ENCODE measurements at places on chromosomes 5 and 9. TPM values are rescaled to one million over a fixed set of nuclear protein-coding genes. Genes with fewer than 3 reads are reported as not detected.

- no peak for DNase-seq
These were observed 10.6 kb upstream of the EXOC3 start for GRCh38 chr5:432201-432927.

Gene PCDHGA7
- total RNA-seq: 3.5 TPM

- no peak for DNase-seq
These were observed 5.5 kb downstream of the OTULIN start for GRCh38 chr5:14669975-14670374.

Gene CDKN2B-AS1
- total RNA-seq: 9.5 TPM

- DNase-seq: peak; percentile 93
These were observed 144.7 kb upstream of the LRRTM2 start for GRCh38 chr5:139019880-139020279.

GRCh38 chr5:88021141-88021540, 247.5 kb downstream of the TMEM161B start:
- no peak for DNase-seq

DNA sequence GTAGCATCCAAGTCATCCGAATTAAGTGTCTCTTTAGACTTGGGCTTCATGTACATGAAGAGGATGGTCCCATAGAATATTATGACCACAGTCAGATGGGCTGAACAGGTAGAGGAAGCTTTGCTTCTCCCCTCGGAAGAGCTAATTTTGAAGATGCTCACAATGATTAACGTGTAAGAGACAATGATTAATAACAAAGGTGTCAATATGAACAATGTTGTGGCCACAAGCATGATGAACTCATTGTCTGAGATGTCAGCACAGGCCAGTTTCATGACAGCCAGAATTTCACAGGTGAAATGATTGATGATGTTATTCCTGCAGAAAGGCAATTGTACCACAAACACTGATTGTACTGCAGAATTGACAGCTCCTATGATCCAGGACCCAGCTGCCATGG, 626 bp downstream of the OR13C2 start:
- DNase-seq: no peak

DNA sequence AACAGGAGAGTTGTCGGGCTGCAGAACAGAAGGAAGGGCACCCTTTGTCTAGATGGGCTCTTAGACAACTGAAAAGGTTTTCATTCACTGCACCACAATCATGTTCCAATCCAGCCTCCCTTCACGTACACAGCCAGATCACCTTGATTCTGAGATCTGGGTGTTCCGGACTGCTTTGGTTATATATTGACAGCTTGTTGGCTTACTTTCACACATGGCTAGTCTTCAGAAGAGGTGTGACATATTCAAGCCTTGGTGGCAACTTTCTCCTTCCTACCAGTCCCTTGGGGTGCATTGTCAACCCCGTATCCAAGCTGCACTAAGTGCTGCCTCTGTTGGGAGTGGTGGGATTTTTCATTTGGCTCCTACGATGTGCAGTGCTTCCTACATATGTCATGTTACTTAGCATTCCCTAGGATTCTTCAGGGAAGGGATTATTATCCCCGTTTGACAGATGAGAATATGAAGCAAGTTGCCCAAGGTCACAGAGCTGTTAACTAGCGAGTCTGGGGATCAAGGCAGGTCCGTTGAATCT, 100.6 kb downstream of the LIFR start:
- DNase-seq: no peak

GRCh38 chr5:151745071-151745705, 13.2 kb downstream of the ATOX1 start:
- DNase-seq: peak; percentile 75

- DNase-seq: no peak
These were observed 50.0 kb upstream of the GLIS3 start for GRCh38 chr9:4349816-4350418.

All from fibroblast of villous mesenchyme (primary cell).